M059J (cell line): ENCODE measurements at places on chromosomes 2 and 18.
A peak's percentile ranks its signal among the peaks of the same experiment; 100 is the strongest.

DNA sequence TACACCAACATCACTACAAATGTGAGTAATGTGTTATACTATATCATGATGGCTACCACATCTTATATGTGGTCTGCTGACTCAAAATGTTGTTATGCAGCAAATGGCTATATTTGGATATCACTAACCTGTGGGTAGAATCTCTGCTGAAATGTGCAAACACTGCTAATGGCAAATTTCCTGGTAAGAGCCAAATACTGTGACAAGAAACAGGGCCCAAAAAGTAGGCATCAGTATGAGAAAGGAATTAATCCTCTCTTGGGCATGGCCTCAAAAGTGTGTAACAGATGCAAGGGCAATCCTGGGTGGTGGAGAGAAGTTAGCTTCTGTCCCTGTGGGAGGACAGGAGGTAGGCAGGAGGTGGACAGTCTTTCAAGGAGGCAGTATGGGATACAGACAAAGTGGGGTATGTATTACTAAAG is 13.3 kb downstream of the ATF2 start:
- DNase-seq, result peak; percentile 81

- DNase-seq, result no peak
These were observed 984.5 kb upstream of the CDH2 start for GRCh38 chr18:29161429-29161828.

GRCh38 chr2:85385746-85386145 is 24.4 kb downstream of the CAPG start:
- no peak for DNase-seq

DNA sequence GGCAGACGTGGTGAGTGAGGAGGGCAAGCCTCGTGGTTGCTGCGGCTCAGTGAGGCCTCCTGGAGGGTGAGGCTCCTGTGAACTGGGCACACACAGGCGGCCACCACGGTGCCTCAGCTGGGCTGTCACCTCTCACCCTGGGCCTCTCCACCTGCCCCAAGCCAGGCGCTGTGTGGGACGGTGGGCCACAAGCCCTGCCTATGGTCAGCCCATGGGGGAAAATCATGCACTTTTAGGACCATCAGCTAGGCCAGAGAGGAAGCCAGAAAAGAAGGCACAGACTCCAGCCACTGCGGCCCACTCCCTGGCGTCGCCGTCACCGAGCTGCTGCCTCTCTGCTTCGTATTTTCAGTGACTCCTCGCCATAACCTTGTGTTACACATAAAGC is 28.5 kb upstream of the HS6ST1 start:
- DNase-seq, result no peak

GRCh38 chr2:70029814-70030409 is 57.4 kb upstream of the PCBP1 start:
- peak; percentile 44 for DNase-seq

DNA sequence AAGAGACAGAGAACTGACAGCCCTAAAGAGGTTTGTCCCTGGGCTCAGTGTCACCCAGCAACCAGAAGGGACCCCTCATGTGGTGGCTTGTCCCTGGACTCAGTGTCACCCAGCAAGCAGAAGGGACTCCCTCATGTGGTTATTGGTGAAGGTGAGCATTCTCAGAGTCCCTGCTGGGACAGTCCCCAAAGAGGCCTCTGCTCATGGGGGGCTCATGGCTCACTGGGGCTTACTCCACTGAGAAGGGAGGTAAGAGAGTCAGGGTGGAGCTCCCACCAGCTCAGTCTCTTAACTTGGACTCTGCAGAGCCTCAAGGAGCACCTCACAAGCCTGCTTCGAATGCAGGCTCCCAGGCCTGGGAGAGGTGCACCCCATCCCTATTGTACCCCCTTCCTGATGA is 145.2 kb upstream of the COPS8 start:
- DNase-seq, result no peak

GRCh38 chr2:118315606-118316005 is 227.3 kb downstream of the INSIG2 start:
- DNase-seq, result no peak

GRCh38 chr18:66511792-66512191 is 92.1 kb downstream of the CDH19 start:
- DNase-seq, result no peak

DNA sequence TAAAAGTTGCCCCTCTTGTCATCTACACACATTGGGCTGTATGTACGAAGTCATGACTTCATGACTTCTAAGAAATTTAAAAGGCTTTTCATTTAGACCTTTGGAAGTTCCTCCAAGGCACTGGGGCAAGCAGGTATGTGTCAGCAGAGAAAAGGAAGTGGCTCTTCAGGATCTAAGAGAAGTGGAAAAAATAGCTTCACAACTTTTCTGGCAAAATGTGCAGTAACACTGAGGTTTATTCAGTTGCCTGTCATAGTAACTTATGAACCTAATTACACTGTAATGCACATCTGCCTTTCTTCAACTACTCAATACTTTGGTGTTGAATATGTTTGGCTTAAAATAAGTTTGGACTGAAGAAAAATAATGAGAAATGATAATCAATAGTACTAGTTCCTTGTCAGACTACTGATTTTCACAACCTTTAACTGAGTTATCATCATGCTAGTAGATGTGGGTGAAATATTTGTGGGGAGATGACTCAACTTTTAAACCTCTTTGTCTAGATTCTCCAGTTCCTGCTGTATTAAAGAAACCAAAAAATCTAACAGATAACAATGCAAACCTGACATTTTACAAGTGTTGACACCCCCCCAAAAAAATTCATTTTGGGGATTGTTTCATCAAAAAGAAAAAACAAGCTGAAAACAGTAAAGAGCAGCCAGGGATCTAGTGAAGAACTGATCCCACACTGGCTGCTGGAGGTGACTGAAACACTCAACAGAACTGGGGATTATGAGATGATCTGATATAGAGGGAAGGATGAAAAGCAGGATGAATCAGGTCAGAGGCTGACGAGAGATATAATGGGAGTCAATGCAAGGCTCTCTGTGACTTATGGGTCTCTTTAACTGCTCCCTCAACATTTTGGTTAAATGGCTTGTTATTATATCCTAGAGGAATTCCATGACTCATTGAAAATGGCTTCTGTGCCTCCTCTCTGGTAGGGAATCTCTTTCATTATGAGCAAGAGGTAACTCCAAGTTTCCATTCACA is 84.6 kb downstream of the COLEC12 start:
- peak; percentile 88 for DNase-seq
